ENCODE measurements at places on chromosomes 5 and 9.

GRCh38 chr9:92595930-92596329 is 60.1 kb upstream of the ECM2 start:
- DNase-seq: no peak

DNA sequence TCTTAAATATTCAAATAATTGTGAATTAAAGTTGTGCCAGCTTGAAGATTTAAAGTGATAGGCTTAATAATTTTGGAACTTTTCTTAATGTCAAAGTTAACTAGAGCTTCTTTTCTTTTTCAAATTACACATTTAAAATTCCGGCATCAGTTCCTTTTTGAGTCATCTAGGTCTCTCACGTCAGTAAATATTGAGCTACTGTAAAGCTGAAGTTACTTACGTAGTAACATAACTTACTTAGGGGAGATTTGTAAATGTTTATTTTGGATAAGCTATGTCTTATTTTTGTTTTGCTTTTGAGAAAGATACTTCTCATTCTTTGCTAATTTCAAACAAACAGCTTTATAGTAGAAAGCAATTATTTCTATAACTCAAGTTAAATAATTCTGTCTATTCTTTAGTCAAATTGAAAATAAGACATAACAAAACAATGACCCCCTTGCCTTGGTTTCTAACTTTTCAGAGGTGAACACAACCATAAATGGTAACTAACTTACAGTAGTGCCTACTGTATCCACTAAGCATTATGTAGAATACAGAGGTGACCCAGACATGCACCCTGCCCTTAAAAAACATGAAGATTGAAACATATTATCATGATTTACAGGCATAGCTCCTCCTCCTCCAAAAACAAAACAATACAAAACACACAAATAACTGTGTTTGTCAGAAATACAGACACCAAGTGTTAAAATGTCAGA is 29.8 kb downstream of the CD274 start:
- DNase-seq: no peak

DNA sequence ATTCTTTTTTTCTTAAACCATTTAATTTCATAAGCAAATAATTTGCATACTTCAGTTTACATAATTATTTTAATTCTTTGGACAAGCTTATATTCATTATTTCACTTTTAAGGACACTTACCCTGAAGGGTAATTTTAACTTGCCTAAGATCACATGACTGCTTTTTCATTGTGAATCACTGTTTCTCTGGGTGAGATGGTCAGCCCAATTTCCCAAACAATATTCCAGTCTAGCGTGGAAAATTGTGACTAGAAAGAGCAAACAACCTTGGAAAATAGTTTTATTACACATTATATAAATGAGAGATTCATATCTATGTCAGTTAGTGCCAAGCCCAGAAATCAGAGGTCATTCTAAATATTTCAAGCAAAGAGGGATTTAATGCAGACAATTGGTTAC is 21.4 kb upstream of the JAKMIP2 start:
- no peak for DNase-seq

DNA sequence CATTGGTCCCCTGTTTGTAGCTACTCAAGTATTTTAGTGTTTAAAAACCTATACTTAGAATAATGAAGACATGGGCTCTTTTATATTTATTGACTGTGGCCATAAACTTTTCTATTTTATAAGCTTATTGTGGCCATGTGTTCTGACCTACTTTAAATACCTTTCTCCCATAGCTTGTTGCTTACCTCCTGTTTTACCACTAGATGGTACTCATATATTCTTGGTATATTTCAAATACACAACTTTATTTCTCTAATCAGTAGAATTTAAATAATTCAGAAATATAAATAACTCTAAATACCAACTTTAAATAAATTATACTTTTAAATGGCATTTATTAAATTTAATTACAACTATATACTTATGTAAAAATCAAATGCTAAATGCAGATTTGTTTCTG is 498.0 kb downstream of the PRDM9 start:
- no peak for DNase-seq

DNA sequence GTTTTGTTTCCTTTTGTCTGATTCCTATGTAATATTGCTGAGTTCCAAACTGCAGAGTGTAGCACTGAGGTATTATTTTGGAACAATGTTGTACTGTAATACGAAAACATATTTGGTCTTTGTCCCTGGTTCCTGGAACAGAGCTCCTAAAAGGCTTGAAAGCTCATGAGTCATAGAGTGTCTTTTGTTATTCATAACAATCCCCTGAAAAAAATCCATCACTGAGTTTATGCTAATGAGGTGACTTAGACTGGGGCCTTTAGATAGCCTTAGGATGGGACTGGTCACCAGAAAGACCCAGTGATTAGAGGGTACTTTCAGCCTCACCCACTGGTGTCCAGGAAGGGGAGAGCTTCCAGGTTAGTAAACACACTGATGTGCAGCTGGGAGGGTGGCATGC is 132.7 kb upstream of the POU5F2 start:
- no peak for DNase-seq
